ENCODE measurements at places on chromosomes 1 and 21. TPM values are rescaled to one million over a fixed set of nuclear protein-coding genes. Genes with fewer than 3 reads are reported as not detected.

The FCGR2B gene
- total RNA-seq, result 0.20 TPM

GRCh38 chr1:89633800-89634625, 1.1 kb downstream of the LRRC8C start:
- H3K27me3 ChIP-seq, result no peaks in the 10 kb centered on the region
- peaks cover 62% of the 10 kb centered on the region for H3K4me1 ChIP-seq
- peak overlapping the region; percentile 93 for H3K4me3 ChIP-seq
- no peak for DNase-seq
- peak overlapping the region; percentile 95 for H3K27ac ChIP-seq

DNA sequence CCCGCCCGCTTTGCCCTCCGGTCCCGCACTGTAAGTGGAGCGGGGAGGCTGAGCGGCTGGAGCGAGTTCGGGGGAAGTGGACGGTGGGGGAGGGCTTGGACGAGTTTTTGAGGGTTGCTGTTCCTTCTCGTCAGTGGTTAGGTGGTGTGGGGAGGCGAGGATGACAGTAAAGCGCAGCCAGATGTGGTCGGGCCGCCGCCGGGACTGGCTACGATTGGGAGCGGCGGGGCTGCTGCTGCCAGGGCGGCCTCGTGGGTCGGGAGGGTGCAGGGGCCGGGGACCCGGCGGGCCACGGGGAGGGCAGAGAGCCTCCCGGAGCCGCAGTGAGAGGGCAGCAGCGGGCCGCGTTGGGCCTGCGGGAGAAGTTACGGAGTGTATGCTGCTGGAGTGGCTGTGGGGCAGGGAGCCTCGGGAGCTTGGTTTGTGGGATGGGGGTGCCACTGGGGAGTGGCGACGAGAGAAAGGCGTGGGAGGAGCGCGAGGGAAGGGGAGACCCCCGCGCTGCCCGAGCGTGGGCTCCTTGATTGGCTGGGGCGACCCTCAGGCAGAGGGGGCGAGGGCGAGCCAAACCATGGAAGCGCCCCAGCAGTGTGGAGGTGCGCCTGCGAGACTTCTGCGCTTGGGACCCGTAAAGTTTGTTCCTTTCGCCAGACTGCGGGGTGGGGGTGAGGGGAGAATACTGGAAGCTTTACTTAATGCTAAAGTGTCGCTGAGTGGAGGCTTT, 2.1 kb downstream of the ADGRL2 start:
- no peak overlapping the region for H3K27ac ChIP-seq
- DNase-seq, result peak; percentile 1
- peaks cover 75% of the 10 kb centered on the region for H3K27me3 ChIP-seq
- H3K4me1 ChIP-seq, result peaks cover 5% of the 10 kb centered on the region

The TCP10L gene
- total RNA-seq, result 0.48 TPM

DNA sequence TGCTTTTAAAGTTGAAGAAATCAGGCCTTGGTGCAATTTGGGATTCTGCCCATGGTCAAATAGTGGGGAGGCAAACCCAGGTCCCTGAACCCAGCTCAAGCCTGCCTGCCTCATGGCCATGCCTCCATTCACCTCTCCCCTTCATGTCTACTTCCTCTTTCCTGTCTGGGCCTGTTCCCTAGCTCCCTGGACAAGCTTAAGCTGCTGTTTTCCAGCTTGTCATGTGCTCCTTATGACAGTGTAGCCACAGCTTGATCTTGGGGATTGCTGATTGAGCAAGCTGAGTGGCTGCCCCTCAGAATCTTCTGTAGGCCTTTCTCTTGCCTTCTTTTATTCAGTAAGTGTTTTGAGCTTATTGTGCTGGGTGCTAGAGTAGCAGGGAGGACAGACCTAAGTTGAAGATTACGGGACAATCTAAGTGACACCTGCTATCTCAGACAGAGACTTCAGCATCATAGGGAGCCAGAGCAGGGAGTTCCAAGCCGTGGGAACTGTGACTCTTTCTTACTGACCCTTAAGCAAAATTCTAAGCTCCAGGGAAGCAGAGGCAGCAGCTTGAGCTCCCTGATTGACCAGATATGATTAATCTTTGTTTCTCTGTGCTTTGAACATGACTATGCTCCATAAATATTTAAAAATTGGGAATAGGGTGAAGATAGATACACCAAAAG, 520 bp upstream of the MR1 start:
- peaks cover 5% of the 10 kb centered on the region for H3K36me3 ChIP-seq
- peaks cover 42% of the 10 kb centered on the region for H3K4me1 ChIP-seq
- peak overlapping the region; percentile 93 for H3K4me3 ChIP-seq
- DNase-seq, result no peak

GRCh38 chr1:226733876-226734275, 5.2 kb downstream of the ITPKB start:
- H3K36me3 ChIP-seq, result peaks cover 75% of the 10 kb centered on the region
- no peak for DNase-seq
- H3K4me1 ChIP-seq, result peaks cover 59% of the 10 kb centered on the region
- H3K4me3 ChIP-seq, result peak overlapping the region; percentile 95

The TBX15 gene
- not detected for total RNA-seq

DNA sequence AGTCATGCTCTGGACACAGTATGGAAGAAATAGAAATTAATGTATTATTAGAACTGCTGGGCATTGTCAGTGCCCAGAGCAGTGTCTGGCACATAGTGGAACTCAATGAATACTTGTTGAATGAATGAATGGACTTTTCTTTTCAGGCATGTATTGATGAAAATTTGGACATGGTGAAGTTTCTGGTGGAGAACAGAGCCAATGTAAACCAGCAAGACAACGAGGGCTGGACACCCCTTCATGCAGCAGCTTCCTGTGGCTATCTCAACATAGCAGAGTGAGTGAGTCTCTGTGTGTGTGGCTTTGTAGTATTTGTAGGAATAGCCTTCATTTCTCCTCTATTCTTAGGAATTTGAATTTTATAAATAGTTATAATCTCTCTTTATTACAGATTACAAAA, 68.1 kb downstream of the PPP1R12B start:
- no peaks in the 10 kb centered on the region for H3K27me3 ChIP-seq
- H3K36me3 ChIP-seq, result peaks cover 2% of the 10 kb centered on the region
- H3K4me3 ChIP-seq, result no peak overlapping the region
- H3K4me1 ChIP-seq, result no peaks in the 10 kb centered on the region
- no peak overlapping the region for H3K27ac ChIP-seq

GRCh38 chr1:241775021-241775420, 73.0 kb upstream of the EXO1 start:
- H3K27me3 ChIP-seq, result no peaks in the 10 kb centered on the region
- no peak overlapping the region for H3K27ac ChIP-seq
- no peak overlapping the region for H3K4me3 ChIP-seq
- no peak for DNase-seq

- peaks cover 6% of the 10 kb centered on the region for H3K4me1 ChIP-seq
- no peaks in the 10 kb centered on the region for H3K36me3 ChIP-seq
- H3K4me3 ChIP-seq, result no peak overlapping the region
- no peak for DNase-seq
- H3K27me3 ChIP-seq, result no peaks in the 10 kb centered on the region
Measured at GRCh38 chr1:1899967-1900327, 9.1 kb upstream of the GNB1 start.

The S100A2 gene
- total RNA-seq, result not detected

The SASS6 gene
- 15.7 TPM for total RNA-seq

DNA sequence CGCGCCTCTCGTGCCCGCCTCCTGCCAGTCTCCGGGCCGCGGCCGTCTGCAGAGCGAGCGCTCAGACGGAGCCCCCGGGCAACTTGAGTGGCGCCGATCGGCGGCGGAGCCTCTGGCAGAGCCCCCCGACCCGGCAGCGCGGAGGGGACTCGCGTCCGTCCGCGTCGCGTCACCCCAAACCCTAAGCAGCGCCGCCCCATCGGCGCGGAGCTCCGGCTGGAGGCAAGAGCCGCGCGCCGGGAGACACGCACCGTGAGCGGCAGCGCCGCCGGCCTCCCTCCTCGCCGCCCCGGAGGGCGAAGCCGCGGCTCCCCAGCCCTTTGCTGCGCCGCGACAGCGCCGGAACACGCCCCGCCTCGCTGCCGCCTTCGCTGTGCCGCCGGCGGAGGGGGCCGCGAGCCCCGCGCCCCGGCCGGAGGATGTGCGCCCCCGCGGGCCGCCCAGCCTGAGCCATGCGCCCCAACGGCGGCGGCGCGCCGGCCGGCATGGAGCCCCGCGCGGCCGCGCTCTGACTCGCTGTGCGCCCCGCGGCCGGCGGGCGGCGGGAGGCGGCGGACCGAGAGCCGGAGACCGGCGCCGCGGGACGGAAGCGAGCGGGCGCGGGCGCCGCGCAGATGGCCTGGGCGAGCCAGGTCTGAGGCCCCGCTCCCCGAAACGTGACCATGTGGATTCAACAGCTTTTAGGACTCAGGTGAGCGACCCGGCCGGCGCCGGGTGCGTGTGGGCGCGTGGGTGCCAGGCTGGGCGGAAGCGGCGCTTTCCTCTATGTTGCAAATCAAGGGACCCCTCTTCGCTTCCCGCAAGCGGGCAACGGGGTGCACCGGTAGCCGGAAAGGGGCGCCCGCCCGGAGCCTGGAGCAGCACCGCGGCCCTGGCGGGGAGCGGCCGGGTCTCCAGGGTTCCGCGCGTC, 610 bp downstream of the AJAP1 start:
- H3K4me1 ChIP-seq, result peaks cover 5% of the 10 kb centered on the region
- no peak overlapping the region for H3K27ac ChIP-seq
- no peaks in the 10 kb centered on the region for H3K36me3 ChIP-seq

The C1orf53 gene
- 0.95 TPM for total RNA-seq

- no peaks in the 10 kb centered on the region for H3K36me3 ChIP-seq
- H3K27ac ChIP-seq, result no peak overlapping the region
- no peaks in the 10 kb centered on the region for H3K27me3 ChIP-seq
- peaks cover 8% of the 10 kb centered on the region for H3K4me1 ChIP-seq
- DNase-seq, result no peak
Measured at GRCh38 chr1:103448560-103448959, 76.9 kb upstream of the RNPC3 start.

DNA sequence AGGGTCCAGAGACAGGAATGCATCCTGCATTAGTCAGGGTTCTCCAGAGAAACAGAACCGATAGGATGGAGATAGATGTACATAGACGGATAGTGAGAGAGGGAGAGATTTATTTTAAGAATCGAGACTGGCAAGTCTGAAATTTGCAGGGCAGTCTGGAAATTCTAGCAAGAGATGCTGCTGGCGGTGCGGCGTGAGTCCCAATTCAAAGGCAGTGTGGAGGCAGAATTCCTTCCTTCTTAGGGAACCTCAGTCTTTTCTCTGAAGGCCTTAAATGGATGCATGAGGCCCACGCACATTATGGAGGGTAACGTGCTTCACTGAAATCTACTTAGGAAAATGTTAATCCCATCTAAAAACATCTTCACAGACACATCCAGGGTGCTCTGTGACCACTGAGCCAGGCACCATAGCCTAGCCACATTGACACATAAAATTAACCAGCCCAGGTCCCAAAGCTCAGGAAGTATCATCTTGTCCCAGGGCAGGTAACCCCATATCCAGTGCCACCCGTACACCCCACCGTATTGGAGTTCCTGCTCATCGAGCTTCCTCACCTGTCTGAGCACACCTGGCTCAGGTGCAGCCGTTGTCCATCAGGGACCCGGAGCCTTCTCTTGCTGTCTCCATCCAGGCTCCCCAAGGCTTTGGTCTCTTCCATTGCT, 9.7 kb upstream of the PKNOX1 start:
- no peaks in the 10 kb centered on the region for H3K27me3 ChIP-seq
- no peaks in the 10 kb centered on the region for H3K4me1 ChIP-seq
- H3K27ac ChIP-seq, result no peak overlapping the region
- H3K4me3 ChIP-seq, result no peak overlapping the region
- no peak for DNase-seq
- no peaks in the 10 kb centered on the region for H3K36me3 ChIP-seq

The NHLH1 gene
- total RNA-seq, result 0.34 TPM

The IRF6 gene
- total RNA-seq, result 2.1 TPM

The OR6N2 gene
- not detected for total RNA-seq

DNA sequence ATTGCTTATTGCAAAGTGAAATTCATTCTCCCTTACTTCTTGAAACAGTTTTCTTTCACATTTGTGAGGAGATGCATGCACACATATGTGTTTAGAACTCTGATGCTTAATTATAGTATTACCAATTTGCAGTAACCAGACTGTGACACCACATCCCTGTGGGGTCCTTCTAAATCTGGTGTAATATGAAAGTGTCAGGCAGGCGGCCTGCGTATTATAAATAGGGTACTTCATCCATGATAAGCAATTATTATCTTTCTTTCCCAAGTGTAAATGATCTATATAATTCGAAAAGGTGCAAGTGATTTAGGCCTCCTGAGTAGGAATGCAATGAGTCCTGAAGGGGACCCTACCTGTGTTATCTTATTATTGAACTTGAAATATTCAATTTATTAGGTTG, 876 bp downstream of the EFCAB7 start:
- H3K27ac ChIP-seq, result peak overlapping the region; percentile 63
- H3K4me3 ChIP-seq, result peak overlapping the region; percentile 99
- H3K36me3 ChIP-seq, result no peaks in the 10 kb centered on the region
- no peaks in the 10 kb centered on the region for H3K27me3 ChIP-seq

The SERINC2 gene
- not detected for total RNA-seq

The HAO2 gene
- total RNA-seq, result not detected

DNA sequence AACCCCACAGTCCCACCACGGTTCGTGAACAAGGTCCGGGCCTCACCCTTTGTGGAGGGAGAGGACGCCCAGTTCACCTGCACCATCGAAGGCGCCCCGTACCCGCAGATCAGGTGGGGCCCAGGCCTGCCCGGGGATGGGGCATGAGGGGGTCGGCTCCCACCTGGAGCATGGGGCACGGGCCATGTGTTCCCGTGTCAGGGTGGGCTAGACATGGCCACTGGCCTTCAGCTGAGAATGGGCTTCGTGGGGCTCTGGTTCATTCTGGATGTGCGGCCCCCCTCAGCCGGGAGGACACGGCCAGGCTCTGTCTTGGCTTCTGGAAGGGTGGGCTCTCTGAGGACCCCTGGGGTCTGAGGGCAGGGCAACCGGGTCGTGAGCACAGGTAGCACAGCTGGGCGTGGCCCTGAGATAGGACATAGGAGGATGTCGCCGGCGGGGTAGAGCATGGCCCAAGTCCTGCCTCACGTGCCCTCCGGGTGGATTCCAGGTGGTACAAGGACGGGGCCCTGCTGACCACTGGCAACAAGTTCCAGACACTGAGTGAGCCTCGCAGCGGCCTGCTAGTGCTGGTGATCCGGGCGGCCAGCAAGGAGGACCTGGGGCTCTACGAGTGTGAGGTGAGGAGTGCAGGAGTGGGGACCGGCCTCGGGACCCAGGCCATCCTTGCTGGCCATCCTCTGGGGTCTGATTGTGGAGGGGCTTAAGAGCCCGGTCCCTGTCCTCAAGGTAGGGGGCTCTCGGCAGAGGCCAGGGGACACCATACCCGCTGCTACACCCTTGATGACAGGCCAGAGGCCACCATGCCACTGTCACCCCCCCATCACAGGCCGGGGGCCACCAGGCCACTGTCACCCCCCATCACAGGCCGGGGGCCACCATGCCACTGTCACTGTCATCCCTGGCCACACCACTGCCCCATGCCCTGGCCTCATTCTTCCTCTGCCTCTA, 55.5 kb downstream of the TRIM11 start:
- no peak overlapping the region for H3K4me3 ChIP-seq
- no peak for DNase-seq
- H3K27me3 ChIP-seq, result no peaks in the 10 kb centered on the region
- H3K27ac ChIP-seq, result no peak overlapping the region
- no peaks in the 10 kb centered on the region for H3K4me1 ChIP-seq
- no peaks in the 10 kb centered on the region for H3K36me3 ChIP-seq

GRCh38 chr1:39178541-39179431, 25.7 kb upstream of the MACF1 start:
- no peak overlapping the region for H3K4me3 ChIP-seq
- H3K27ac ChIP-seq, result no peak overlapping the region
- DNase-seq, result no peak
- no peaks in the 10 kb centered on the region for H3K27me3 ChIP-seq
- peaks cover 11% of the 10 kb centered on the region for H3K4me1 ChIP-seq
- H3K36me3 ChIP-seq, result no peaks in the 10 kb centered on the region

The IGSF9 gene
- total RNA-seq, result not detected
